AG10803 (cell line): ENCODE measurements at places on chromosomes 12 and 14.

GRCh38 chr14:69879175-69880043 lies at the start of gene SMOC1:
SMOC1 (plus strand) TSS chr14:69879416; CDS start chr14:69879679, 263 bp downstream.
- no peak for DNase-seq

DNA sequence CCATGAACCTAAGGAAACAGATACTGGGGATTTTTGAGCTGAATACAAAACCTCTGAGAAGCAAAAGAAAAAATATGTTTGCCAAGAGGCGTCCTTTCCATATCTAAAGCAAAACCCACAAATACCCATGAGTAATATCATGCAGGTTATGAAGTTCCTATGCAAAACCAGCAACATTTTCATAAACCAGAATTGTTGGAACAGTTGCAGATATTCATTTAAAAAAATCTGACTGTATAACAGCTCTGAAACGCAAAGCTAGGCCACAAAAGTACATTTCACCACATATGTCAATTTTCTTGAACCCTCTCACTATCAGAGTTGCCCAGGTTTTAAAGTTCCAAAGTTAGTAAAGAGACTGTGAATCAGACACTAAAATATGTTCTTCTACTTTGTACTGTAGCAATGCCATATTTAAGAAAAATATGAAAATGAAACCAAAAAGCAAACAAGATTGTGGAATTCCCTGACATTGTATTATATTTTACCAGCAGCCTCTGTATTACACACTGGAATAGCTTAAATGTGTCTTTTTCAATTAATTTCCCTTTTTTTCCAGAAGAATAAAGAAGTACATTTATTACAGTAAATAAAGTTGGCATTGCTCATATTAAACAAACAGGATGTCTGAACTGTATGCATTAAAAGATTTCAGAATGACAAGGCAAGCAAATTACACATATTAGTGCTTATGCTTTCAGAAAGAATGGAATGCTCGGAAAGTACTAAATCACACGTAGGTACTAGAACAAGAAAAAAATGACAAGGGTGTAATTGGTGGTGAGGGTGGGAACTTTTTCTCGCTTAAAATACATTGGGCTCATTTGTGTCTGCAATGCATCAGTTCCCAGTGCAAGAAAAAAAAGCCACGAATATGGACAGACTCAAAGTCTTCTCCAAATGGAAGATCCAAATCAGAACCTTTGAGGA lies 33.6 kb upstream of the HIF1A start:
- DNase-seq = peak; percentile 49

GRCh38 chr14:23110579-23111365 lies 6.0 kb upstream of the CIROP start:
- no peak for DNase-seq

GRCh38 chr14:65555358-65555757 lies 142.8 kb downstream of the FUT8 start:
- no peak for DNase-seq

DNA sequence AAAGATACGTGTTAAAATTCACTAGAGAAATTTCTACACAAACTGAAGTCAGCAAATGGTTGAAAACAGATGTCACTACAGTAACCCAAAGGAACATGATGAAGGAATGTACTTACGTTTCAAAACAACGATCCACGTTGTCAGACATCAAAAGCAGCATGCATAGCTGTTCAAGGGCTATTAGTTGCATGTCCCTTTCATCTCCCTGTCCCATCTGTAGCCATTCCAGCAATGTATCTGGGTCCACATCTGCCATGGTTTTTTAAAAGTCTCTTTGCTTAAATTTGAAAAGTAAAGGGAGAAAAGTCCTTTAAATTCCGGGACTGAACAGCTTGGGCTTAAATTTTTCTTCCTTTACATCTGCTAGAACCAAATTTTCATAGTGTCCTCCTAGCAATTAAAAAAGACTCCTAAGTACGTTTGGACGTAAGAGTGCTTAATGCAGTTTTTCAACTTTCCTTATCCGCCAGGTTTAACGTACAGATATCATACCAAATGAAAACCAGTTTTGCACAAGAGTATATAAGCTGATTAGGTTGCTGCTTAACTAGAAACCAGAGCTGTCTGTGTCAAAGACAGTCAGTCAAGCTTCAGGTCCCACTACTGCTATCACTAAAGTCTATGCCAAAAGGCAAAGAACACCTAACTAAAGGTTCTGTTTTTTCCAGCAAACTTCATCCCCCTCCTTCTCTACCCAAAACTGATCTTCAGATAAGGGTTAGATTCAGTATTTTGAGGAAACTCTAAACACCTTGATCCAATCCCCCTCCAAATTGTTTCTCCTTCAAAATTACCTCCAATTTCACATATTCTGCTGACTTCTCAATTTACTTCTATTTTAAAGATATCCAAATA lies 1.7 kb downstream of the HECTD1 start:
- peak; percentile 95 for DNase-seq

GRCh38 chr14:55540847-55541773 lies 38.9 kb upstream of the KTN1 start:
- DNase-seq = no peak

GRCh38 chr14:84622357-84622756 lies 907.6 kb upstream of the FLRT2 start:
- no peak for DNase-seq

DNA sequence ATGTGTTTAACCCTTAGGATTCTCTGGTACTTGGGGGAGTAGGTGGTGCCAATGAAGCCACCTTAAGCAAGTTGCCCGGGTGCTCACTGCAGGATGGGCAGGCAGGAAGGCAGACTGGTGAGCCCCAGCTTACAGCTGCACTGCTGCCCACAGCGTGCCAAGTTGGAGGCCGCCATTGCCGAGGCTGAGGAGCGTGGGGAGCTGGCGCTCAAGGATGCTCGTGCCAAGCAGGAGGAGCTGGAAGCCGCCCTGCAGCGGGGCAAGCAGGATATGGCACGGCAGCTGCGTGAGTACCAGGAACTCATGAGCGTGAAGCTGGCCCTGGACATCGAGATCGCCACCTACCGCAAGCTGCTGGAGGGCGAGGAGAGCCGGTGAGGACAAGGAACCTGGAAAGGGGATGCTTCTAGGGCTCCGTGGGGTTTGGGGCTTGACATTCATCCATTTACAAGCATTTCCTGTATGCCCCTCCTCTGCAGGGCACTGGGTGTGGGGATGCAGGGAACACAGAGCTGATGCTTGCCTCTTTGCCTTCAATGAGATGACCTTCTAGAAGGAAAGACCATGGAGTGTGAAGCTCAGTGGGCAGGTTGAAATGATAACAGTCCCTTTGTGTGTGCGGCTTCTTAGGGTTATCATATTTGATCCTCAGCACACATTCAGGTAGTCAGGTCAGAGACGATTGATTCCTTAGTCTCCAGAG lies 12.4 kb downstream of the KRT7 start:
- DNase-seq = no peak

- no peak for DNase-seq
Observed at GRCh38 chr14:26180221-26180620, 417.6 kb downstream of the NOVA1 start.

DNA sequence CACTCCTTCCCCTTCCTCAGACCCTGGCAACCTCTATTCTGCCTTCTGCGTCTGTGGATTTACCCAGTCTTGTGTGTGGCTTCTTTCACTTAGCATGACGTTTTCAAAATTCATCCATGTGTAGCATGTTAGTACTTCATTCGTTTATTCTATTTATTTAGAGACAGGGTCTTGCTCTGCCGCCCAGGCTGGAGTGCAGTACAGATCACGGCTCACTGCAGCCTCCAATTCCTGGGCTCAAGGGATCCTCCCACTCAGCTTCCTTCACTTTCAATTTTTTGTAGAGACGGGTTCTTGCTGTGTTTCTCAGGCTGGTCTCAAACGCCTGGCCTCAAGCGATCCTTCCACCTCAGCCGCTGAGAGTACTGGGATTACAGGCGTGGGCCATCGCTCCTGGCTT lies 37.0 kb downstream of the B4GALNT3 start:
- DNase-seq = no peak

DNA sequence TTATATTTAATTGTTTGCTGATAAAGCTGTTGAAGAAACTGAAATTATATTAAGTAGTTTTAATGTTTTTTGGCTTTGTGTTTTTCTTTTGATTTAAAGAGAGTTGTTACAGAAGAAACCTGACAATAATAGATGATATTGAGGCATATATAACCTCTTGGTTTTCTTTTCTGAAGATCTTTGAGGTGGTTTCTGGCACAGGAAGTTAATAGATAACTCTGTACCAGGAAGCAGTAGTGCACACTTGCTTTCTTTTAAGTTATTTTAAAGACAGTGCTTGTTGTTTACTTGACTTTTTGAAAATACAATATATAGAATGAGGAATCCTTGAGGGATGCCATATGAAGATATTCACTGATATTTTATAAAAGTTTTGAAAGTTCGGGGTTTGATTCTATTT lies 209.0 kb upstream of the FBXO33 start:
- no peak for DNase-seq
